ENCODE measurements at places on chromosomes 3 and 15.
A peak's percentile ranks its signal among the peaks of the same experiment; 100 is the strongest.

DNA sequence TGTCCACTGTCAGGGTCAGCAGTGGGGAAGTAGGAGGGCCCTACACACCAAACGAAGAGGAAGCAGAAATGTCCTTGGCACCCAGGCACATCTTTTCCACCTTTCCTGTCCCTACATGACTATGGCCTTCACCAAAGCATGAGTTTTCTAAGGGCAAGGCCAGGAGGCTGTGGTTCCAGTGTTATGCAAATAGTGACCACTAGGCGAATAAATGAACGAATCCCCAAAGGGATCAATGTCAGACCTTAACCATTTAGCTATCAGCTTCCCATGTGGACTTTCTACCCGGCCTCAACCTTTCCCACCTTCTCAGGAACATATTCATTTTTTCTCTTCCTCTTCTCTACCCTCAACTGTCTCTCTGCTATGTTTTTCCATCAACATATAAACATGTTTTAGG is 63.1 kb downstream of the NTRK3 start:
- no peak for DNase-seq

DNA sequence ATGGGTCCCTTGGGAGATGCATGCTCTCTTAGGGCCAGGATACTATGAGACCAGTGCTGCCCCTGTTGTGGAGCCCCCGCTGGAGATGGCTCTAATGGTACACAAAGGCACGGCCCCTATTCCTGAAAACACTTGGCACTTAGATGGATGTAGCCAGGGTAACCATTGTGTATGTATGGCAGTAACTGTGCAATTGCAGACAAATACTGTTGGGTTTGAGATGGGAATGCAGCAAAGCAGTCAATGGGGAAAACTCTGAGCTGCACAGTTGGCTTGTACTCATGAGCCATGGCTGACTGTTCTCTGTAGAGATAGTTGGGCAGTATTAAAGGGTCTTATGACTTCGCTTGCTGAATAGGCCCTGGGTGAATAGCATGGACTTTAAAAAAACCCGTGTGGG is 67.9 kb upstream of the NPAP1 start:
- DNase-seq: no peak

DNA sequence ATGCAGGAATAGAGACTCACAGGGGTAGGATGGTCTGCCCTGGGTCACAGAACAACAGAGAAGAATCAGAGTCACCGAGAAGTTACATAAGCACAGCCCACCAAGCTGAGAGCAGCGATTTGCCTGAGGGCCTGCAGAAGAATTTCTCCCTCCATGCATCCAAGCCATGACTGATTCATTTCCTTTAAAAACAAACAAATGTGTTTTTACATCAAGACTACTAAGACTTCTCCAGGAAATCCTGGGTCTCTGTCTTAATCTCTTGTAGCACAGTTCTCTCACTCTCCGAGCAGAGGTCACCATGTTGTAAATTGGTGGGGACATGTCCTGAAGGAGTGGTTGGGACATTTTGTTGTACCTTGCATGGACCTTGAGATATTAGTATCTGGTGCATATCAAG is 159.8 kb downstream of the THSD4 start:
- no peak for DNase-seq

DNA sequence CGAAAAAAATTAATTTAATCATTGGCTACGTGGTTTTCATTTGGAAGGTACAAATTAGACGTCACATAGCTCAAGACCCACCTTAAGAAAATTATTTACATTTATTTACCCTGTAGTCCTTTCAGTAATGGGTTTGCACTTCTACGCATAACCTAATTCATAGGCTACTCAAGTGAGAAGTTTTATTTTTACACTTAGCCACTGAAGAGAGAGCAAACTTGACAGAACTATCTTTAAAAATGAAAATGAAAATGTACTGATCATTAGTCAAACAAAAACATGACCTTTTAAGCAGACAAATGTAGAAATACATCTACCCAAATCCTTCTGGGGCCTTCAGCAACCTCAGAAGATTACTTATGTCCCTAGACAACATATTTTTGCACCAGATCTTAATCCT is 269.4 kb upstream of the TTC14 start:
- DNase-seq: no peak

- no peak for DNase-seq
Observed at GRCh38 chr3:100581650-100582049, 27.8 kb upstream of the ADGRG7 start.

DNA sequence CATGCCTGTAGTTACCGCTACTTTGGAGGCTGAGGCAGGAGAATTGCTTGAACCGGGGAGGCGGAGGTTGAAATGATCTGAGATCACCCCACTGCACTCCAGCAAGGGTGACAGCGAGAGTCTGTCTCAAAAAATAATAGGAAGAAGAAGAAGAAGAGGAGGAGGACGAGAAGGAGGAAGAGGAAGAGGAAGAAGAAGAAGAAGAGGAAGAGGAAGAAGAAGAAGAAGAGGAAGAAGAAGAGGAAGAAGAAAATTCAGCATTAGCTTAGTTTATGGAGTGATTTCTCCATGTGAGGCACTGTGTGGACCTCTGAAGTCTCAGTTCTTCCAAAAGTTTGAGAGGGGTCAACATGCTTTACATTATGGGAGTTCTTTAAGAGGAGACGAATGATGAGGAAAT is 17.4 kb upstream of the MEGF11 start:
- no peak for DNase-seq

DNA sequence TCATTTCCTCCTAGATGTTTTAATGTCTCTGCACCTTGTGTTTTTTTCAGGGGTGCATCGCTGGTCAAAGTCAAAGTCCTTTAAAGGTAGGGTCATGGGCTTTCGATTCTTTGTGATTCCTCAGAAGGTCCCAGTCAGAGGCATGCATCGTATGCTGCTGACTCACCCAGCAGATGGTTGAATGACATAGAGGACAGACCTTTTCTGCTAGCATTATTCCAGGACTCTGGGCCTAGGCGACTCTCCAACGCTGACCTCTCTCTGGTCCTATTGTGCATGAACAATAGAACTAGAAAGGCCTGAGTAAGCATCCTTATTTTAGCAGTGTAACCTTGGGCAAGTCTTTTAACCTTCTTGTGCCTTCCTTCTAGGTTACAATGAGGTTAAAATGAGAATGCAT is 75.9 kb downstream of the DGKG start:
- no peak for DNase-seq

- peak; percentile 83 for DNase-seq
Observed at GRCh38 chr15:72092006-72092405, 25.9 kb downstream of the MYO9A start.

- DNase-seq: no peak
Observed at GRCh38 chr3:13794322-13794721, 85.5 kb downstream of the WNT7A start.

DNA sequence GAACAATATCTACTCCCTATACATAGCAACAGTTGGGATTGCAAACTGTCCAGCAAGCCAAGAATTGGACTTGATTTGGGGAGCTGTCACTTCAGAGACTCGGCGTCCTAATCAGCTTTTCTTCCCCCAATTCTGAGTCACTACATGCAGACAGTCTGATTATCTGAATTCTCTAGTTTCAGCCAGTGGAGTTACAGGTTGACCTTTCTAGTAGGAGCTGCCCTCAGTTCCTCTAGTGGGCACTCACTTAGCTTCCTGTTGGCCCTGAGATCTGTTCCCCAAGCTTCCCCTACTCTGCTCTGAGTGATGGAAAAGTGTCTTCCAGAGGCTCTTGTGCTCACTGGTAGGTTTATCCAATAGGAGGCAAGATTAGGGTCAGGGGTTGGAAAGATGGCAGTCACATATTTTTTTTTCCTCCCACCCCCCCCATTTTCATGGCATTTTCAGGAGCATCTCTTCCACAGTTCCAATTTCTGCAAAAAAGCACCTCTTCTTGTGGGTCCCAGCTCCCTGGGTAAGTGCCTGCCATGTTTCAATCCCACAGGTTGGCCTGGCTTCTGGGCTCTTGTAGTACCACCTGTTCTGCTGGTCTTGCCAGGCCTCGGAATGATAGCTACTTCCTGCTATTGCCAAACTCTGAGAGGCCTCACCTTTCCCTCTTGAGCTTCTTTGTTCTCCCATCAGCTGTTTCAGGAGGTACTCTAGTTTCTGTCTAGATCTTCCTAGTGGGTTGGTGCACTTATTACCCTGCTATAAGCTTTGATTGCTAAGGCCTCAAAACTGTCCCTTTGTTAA is 182.2 kb downstream of the RAP2B start:
- DNase-seq: no peak

DNA sequence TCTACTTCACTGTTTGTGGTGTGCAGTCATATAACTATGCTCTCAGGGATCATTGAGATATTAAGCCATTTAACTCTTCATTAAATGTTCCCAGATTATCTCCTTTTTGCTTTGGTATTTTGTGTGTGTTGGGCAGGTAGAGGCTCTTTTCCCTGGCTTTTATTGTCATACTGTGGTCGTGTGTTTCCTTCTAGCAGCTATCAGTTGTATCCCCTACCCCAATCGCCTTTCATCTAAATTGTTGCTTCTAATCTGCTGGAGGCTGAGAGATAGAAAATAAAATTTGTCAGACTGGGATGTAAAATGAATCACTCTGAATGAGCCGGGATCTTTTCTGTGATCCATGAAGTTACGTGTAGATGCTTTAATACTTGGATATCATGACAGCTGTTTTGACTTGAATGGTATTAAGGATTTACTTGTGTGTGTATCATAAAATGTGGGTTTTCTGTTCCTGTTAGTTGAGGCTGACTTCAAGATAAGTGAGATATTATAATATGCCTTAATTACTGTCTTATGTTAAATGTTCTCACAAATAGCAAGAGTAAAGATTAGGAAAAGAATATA is 9.2 kb downstream of the NFKBIZ start:
- DNase-seq: no peak

DNA sequence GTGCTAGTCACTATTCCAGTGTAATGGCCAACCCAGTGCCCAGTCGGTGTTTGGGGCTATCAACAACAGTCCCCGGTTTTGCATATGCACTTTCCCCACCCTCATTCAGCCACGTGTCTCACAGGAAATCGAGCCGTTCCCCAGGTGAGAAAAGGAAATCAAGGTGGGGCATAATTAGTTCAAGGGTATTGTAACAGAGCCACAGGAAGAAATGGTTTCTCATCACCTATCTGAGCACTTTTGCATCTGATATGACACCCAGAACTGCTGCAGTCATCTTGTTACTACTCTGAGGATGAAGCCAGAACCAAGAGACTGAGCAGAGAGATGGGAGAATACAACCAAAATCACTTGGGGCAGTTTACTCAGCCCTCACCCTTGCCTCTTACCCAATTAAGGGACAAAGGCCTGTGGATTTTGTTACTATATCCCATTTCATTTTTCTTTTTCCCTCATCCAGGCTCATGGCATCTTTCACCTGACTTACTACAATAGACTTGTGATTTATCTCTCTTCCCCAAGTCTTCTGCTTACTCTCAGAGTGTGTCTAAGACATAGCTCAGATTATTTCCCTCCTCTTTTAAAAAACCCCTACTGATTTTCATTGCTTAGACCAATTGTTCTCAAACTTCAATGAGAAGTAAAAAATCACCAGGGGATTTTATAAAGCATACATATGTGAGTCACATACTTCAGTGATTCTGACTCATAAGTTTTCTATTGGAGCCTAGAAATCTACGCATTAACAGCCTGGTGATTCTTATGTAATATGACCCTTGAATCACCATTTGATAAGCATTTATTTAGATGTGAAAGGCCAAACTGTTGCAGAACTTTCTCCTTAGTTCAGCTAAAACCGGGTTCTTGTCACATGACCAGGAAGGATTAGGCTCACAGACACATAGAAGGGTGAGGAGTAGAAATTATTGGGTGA is 40.5 kb downstream of the TRAT1 start:
- DNase-seq: no peak

DNA sequence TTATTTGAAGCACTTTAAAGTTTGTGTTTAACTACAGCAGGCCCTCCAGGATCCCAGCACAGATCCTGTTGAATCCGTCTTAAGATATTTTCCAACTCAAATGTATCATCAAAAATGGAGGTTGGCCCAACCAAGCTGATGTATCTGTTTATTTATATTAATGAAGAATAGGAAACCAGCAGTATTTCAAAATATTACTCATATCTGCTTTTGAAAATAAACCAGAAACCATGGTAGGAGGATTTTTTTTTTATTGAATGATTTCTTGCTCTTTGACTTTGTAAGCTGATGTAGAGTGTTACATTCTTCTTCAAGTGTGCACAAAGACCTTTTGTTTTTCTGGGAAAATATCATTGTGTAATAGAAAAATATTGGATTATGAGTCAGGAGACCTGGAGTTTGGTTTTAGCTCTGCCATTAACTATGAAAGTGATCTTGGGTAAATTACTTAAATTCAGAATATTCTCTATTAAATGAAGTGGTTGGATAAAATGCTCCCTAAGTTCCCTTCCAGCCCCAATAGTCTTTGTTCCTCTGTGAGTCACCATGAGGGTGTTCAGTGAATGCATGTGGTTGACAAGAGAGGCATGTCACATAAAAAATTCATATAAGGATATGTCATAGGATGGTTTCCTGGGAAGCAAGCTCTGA is 221.3 kb upstream of the GAP43 start:
- DNase-seq: no peak

DNA sequence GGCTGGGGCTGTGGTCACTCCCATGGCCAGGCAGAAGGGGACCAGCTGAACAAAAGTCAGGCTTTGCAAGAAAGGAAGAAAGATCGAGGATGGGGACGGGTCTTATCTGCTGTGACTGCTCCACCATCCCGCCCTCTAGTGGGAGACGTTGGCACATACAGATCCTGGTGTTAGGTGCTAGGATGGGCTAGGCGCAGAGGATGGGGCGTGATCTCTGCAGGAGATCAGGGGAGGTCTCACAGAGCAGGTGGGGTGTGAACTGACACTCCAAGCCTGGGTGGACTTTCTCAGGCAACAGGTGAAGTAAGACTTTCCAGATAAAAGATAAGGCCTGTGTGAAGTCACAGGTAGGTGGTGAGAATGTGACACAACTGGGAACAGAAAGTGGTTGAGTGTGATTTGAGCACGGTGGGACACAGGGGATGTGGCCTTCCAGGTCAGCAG is 141.9 kb upstream of the SMAD3 start:
- peak; percentile 64 for DNase-seq

DNA sequence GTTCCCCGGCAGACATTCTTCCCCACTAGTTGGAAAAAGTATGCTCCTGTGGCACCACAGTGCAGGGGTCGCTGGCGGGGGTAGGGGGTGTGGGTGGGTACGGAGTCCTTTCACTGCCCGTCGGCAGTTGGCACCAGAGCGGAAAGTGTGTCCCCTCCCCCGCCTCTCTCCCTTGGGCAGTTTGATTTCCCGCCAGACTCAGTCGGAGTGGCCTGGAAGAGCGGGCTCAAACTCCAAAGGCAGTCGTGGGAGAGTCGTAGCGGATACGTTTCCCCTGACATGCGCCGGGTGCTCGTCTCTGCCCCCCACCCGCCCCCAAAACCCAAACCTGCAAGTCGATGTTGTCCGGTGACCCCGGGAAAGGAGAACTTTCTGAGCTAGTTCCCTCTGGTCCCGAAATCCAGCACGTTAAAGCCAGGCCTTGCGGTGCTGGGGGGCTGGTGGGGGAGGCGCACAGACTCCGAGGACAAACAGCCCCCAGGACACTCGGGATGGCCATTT is 4.4 kb upstream of the FOXB1 start:
- no peak for DNase-seq

DNA sequence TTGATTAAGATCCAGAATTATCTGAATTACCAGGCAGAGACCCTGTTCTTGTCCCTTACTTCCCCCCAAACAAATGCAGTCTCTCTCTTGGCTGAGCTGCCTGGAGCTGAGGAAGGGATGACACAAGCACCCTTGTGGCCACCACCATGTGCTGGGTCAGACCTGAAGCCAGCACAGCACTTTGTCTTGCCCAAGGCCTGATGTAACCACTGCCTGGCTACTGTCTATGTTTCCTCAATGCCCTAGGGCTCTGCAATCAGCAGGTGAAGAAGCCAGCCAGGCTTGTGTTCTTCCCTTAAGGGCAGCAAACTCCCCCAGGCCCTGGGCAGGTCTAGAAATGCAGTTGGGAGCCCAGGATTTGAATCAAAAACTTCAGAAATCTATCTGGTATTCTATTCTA is 15.8 kb upstream of the CASR start:
- no peak for DNase-seq
